Skeletal muscle cell (primary cell): ENCODE measurements at places on chromosomes 2 and 18.

DNA sequence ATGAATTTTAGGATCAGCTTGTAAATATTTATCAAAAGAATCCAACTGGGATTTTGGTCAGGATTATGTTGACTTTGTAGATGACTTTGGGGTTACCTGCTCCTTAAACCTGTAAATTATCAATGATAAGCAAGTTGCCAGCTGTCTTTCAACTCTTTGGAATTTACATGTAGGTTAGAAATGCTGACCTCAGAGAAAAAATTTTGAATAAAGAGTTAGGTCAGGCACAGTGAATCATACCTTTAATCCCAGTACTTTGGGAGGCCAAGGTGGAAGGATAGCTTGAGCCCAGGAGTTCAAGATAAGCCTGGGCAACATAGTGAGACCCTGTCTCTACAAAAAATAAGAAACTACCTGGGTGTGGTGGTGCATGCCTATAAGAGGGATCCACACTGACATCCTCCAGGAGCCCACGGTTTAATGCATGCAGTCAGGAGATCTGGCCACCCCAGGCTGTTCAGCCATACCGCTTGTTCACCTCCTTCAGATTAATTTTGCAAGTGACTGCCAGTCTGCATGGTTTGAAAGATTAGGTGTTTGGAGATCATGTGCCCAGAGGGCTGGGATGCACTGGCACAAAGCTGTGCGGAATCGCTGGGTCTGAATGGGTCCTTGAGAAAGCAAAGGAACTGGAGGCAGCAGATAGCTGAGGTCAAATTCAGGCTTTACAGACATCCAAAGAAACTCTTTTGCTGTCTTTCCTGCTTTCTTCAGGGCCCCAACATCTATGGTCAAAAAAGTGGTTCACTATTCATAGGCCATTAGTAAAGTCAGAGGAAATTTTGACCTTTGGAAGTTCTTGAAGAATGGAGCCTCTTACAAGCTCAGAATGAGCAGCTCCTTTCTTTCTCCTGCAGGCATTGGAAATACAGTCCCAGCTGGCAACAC, 83.4 kb upstream of the TXNDC2 start:
- DNase-seq, result no peak

DNA sequence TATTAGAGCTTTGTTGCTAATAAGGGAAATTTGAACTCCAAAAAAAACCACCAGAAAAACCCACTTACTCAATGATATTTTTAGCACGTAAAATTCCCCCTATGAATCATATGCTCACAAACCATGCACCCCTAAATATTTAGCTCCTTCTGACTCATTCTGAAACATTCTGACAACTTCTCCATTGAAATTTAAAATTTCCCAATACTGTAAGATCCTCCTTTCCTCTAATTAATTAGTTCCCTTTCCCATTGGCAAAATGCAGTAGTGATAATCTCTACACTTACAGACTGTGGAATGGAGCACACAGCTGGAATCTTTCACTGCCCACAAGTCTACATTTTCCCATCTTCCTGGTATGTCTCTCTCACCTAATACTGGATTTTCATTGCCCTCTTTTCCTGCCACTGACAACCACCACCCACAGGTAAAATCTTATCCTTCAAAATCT, 215.8 kb upstream of the ACVR2A start:
- DNase-seq, result no peak

DNA sequence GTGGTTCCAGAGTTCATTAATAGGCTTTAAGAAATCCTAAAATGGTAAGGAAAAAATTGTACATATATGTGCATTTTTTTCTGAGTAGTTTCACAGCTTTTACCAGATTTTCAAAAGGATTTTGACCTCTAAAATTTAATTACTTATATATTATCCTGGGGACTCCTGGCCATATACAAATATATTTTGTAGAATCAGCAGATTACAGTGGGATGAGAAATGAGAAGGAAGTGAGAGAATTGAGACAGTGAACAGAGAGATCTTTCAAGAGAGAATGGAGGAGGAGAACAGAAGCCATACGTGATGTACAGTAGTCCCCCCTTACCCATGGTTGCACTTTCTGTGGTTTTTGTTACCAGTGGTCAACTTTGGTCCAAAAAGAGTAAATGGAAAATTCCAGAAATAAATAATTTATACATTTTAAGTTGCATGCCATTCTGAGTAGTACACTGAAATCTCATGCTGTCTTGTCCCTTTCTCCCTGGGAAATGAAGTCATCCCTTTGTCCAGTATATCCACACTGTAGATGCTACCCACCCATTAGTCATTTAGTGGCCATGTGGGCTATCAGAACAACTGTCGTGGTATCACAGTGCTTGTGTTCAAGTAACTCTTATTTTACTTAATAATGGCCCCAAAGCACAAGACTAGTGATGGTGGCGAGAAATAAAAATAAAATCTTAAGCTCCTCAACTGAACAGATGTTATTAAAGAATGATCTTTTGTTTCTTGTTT, 130.4 kb upstream of the MYO3B start:
- DNase-seq, result no peak

DNA sequence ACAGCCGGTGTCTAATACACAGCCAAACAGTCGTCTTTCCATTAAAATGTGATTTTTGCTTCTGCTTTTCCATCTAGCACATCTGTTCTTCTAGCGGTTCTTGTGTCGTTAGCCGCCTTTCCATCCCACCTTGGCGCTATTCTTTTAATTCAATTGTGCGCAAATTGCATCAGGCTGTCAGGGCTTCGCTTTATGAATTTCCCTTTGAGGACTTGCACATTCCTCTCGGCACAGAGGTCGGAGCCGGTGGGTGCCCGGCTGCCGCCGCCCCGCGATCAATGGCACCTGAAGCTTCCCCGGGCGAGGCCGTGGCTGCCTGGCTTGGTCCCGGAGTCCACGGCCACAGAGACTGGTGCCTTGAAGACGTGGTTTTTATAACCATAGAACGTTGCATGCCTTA, 33.9 kb upstream of the TSPYL6 start:
- no peak for DNase-seq

DNA sequence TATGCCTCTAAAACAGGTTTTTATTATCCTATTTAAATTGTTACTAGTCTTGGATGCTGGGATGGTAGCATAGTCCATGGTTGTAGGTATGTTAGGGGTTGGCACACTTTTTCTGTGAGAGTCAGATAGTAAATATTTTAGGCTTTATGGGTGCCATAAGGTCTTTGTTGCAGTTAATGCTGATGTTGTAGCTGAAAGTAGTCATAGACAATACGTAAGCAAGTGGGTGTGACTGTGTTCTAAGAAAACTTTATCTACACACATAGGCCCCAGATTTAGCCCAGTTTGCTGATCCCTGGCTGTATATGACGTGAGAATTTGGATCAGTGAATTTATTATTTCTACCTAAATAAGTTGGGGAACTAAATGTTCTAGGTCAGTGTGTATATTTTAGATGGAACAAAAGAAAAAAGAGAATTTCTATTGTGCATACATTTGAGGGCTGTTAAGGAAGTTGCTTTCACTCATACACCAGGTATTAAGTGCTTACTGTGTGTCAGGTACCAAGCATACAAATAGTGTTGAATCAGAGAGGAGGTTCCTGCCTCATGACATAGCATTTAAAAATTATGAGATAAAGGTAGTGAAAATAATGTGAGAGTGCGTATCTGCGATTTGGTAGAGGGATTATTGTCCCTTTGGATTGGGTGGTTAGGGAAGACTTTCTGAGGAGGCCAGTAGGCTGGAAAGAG, 39.4 kb downstream of the AGFG1 start:
- no peak for DNase-seq

- DNase-seq, result no peak
These were observed 202.6 kb downstream of the LDLRAD4 start for GRCh38 chr18:13420969-13421686.

- DNase-seq, result no peak
These were observed 111.5 kb downstream of the CAPN13 start for GRCh38 chr2:30695749-30696148.

GRCh38 chr2:28941008-28941407, 40.1 kb upstream of the TOGARAM2 start:
- no peak for DNase-seq

DNA sequence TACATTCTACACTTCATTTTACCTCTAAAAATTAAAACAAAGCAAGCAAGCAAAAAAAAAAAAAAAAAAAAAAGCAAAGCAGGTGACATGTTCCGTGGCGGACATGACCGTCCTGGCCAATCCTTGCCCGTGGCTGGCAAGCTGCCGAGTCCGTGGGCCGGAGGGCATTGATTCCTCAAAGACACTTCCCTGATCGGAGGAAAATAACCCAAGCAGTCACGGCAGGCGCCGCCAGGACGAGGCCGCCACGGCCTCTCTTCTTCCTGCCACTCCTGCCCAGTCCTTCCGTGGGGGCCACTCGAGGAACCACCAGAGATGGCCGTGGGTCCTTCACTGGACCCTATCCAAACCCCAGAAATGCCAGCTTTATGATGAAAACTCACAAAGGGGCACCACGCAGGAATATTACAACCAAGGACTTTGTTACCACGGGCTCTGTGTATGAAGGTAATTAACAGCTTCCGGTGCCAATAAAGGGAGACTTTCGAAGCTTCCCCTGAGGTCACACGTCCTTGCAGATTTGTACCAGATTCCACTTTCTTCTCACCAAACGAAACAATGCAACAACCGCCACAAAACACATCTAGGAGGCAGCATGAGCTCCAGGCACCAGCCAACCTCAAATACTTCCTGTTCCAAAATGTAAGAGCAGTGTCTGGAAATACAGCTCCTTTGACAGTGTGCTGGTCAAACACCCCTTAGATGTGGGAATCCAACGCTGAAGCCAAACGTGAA, 170.3 kb downstream of the HDAC4 start:
- DNase-seq, result no peak

- peak; percentile 4 for DNase-seq
These were observed 91.5 kb upstream of the LPIN2 start for GRCh38 chr18:3104190-3105054.

- no peak for DNase-seq
These were observed 548.4 kb upstream of the FSHR start for GRCh38 chr2:49702740-49703139.

GRCh38 chr18:74506448-74507084, 10.4 kb downstream of the CNDP2 start:
- peak; percentile 50 for DNase-seq

DNA sequence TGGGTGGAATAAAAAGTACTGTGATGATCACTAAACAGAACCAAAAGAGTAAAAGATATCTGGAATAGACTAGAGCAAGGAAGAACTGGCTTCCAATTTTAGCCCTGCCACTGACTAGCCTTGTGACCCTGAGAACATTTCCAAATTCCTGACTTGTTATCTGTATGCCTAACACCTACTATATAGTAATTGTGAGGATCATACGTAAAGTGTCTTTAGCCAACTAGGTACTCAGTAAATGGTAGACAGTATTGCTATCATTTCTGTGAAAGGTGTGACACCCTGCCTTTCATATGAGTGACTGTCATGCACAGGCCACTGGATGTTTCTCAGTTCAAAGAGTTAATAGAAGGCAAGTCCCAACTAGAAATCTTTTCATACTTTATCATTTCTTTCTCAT, 29.8 kb downstream of the CYTIP start:
- no peak for DNase-seq

GRCh38 chr18:13587001-13587400, 139.4 kb downstream of the FAM210A start:
- DNase-seq, result no peak

GRCh38 chr2:157751462-157752058, 122.9 kb upstream of the ACVR1C start:
- DNase-seq, result peak; percentile 56

DNA sequence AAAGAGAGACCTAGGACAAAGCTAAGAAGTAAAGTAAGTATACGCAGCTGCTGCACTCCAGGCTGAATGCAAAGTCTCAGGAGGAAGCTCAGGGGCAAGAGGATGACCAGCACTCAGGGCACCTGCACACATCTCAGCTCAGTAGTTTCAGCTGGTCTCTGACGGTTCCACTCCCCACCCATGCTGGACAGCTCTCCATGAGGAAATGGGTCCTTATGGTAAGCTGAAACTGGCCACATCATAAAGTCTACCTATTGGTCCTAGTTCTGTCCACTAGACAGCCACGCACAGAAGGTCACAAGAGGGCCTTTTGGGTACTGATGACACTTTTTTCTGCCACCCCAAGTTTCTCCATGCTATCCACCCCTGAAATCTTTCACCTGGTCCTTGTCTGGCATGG, 215.3 kb downstream of the TTC32 start:
- DNase-seq, result no peak

GRCh38 chr2:235669269-235669831, 175.5 kb downstream of the AGAP1 start:
- DNase-seq, result no peak

DNA sequence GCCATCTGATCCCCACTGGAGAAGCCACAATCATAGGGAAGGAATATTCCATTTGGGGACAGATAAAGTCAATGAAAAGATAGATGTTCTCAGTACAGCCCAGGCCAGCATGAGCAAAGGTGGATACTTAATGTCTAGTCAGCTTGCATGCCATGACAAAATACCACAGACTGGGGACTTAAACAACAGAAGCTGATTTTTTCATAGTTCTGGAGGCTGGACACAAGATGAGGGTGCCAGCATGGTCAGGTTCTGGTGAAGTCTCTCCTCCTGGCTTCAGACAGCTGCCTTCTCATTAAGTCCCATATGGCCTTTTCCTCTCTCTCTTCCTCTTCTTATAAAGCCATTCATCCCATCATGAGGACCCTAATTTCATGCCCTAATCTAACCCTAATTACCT, 116.1 kb upstream of the CYP1B1 start:
- no peak for DNase-seq

- DNase-seq, result no peak
These were observed 206.4 kb upstream of the CHAC2 start for GRCh38 chr2:53561155-53561554.

GRCh38 chr18:55013685-55014084, 54.4 kb upstream of the CCDC68 start:
- no peak for DNase-seq

DNA sequence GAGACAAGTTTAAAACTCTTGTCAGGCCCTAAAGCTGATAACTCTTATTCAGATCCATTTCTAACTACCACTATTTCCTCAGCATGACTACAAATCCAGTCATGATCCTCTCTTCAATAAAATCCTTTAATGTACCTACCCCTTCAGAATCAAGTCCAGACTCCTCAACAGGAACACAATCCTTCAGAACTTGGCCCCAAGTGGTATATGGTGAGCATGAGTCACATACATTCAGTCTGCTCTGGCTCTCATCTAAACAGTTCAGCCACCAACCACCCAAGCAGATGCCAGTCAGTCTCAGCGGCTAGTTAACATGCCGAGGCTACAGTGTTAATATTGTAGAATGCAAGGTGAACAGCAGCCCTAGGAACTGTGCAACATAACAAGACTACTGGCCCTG, 9.7 kb downstream of the LMAN2L start:
- DNase-seq, result peak; percentile 36
